ENCODE measurements at places on chromosomes 1 and 21.

DNA sequence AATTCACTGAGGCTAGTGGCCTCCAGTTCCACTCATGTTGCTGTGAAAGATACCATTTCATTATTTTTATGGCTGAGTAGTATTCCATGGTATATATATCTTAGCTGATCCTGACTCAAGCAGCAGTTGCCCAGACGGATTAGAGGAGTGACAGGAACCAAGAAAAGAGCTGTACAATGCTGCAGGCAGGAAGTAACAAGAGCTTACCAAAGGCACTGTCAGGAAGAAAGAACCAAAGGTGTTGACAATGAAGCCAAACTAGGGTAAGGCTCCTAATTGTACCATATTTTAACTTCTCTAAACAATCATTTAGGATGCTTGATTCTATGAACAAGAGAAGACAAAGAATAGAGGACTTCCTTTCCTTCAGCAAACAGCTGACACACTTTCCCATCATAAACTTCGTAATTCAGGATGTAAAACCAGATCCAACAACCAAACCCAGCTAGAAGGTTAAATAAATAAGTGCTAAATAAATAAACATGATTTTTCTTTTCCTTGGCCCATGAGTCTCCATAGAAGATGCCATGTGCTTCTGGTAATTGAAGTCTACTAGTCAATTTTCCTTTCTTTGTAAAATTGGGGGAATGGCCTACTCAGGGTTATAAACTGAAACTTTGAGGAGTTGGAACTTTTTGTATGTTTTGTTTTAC lies 248.2 kb upstream of the SGIP1 start:
- no peak for DNase-seq

GRCh38 chr1:109792056-109792831 lies 28.5 kb upstream of the EPS8L3 start:
- peak; percentile 66 for DNase-seq

- no peak for DNase-seq
These were observed 39.6 kb downstream of the PKP1 start for GRCh38 chr1:201322653-201323510.

DNA sequence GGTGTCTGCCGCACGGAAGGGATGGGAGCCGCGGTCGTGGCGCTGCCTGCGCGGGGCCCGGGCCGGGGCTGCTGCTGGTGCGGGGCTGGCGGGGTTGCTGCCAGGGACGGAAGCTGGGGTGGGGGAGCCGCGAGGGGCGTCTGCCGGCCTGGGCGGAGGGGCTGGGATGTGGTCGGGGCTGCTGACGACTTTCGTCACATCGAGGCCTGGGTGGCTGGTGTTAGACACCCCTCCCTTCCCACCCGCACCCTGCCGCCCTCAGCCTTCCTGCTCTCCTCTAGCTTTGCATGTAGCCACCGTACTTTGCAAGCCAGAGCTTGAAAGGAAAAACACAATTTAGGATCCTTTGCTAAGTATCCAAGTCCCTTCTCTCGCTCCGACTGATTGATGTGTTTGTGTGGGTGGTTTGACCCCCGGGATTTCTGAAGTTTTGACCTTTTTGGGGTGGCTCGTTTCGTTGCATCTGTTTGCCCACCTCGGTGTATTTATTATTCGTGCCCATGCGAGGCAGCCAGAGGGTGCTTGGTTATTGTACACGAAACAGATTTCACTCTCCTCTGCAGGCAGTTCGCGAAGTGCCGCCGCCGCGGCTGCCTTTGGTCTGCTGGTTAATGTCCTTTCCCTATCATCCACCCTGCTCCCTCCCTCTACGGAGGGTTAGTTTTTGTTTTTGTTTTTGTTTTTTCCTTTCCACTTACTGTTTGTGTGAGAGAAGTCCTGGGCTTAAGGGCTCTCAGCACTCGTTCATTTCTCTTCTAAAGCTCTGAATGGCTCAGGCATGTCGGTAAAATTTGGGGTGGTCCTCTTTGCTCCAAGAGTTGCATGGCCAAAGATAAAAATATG lies 868 bp downstream of the C1orf21 start:
- DNase-seq = peak; percentile 52

DNA sequence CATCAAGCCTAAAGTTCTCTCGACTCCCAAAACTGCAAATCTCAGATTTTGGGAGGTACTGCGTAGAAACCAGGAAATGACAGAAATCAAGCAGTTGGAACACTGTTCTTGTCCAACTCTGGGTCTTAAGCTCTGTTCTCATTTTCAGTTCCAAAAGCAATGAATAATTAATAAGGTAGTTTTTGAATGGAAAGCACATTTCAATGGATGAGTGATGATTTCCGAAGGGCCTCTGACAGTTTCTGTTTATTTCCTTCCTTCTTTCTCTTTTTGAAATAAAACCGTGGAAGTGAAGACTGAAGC lies 20.9 kb upstream of the TARBP1 start:
- no peak for DNase-seq

- no peak for DNase-seq
These were observed 59.0 kb upstream of the FASLG start for GRCh38 chr1:172599912-172600311.

- no peak for DNase-seq
These were observed 495 bp downstream of the C1QC start for GRCh38 chr1:22643928-22644327.

- DNase-seq = no peak
These were observed 23.5 kb downstream of the TMEM51 start for GRCh38 chr1:15176898-15177665.

DNA sequence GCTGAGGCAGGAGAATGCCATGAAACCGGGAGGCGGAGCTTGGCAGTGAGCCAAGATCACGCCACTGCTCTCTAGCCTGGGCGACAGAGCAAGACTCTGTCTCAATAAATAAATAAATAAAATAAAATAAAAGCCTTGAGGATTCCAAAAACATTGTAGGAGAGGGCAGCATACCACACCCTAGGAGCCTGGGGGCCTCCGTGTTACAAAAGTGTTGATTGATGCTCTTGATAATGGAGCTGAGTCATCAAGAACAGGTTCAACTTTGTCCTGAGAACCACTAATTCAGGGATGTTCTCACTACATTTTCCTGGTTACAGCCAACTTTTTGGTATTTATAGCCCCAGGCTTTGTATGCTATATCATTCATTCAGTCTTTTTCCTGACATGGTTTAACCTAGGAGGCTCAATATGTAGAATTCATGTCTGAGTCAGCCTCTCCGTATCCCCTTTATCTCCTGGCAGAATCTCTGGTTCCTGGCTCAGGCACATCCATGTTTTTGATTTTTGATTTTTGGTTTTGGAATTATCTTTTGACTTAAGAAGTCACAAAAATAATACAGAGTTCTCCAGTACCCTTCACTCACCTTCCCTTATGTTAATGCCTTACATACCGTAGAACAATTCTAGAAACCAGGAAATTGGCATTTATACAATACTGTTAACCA lies 69.4 kb downstream of the LRRC8D start:
- no peak for DNase-seq

DNA sequence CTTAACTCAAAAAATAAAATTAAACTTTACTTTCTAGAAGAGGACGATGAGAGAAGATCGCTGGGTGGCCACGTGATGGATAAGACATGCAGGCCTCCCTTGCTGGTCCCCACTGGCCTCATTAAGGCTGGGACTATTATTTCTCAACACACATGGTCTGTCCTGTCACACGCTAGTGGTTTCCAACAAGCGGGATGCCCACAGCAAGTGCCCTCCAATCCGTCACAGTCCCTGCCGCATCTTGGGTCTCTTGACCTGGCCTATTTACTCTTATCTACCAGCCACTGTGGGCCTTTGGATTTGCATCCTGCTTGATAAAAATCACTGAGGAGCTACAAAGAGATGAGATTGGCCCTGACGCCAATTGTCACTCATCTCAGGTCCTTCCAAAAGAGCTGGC lies 30.0 kb downstream of the CAPZB start:
- DNase-seq = no peak

DNA sequence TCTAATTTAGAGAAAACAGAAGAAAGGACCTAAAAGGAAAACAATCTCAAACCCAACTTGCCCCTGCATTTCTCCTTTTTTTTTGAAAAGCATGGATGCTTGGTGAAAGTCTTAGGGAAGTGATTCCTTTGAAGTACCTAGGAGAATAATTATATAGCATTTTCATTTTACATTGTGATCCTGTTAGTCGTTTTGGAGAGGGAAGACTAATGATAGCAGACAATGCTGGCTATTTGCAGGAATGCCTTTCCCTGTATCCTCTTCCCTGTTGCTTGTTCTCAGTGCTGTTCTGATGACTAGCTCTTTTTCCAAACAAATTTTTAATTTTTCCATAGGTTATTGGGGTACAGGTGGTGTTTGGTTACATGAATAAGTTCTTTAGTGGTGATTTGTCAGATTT lies 53.9 kb downstream of the LAMC1 start:
- no peak for DNase-seq

DNA sequence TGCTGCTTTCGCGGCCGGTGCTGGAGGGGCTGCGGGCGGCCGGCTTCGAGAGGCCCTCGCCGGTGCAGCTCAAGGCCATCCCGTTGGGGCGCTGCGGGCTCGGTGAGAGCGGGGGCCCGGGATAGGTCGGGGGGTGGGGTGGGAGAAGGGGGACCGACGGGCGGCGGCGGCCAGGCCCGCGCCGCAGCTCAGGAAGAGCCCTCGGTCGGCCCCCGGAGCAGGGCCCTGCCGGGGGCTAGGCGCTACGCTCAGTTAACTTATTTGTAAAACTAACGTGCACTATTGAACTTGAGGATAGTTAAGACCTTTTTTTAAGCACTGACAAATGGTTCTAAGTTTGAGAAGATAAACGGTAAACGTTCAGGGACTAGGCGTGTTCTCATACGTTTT lies 418 bp downstream of the DDX20 start:
- DNase-seq = no peak

GRCh38 chr1:94050254-94050653 lies 70.7 kb downstream of the ABCA4 start:
- no peak for DNase-seq

GRCh38 chr1:91014475-91014874 lies 7.4 kb downstream of the ZNF644 start:
- no peak for DNase-seq

DNA sequence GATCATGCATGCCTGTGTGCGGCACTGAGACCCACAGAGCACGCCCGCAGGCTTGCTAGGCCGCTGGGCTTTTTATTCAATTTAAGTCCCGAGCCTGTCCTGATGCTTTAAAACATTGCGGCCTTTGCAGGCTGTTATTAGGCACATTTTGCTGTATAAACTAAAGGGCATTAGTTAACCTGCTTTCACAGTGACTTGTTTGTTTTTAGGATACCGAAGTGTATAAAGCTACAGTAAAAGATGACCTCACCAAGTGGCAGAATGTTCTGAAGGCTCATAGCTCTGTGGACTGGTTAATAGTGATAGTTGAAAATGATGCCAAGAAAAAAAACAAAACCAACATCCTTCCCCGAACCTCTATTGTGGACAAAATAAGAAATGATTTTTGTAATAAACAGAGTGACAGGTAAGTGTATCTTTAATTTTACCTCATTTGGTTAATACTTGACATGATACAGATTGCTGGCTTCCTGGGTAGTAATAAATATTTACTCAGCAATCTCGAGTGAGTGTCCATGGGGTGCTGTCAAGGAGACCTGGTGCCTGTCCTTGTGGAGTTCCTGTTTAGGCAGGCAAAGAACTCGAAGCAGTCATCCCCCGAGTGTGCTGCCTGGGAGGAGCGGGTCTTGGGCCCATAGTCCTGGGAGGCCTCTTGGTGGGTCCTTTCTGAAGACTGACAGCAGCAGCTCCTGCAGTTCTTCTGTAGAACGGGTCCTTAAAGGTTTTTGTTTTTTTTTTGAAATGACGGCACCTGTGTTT lies 40.1 kb downstream of the TRAPPC10 start:
- no peak for DNase-seq

DNA sequence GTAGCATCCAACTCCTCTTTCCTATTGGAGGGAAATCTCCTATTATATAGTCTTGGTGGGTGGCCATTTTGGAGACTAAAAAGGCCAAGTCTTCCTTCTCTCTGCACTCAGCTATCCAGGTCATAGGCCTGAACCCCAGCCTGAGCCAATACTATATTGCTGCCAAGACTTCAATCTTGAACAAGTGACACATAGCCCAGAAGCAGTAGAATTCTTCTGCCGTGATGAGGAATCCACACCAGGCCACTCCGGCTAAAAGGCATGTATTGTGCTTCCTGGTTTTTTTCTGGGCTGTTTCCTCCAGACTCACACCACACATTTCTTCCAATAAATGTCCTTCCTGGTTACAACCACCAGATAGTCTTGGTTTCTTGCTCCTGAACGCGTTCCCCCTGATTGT lies 43.0 kb downstream of the ATF3 start:
- DNase-seq = no peak

- DNase-seq = peak; percentile 91
These were observed 9.1 kb downstream of the OLIG1 start for GRCh38 chr21:33078907-33079582.

GRCh38 chr1:219090607-219091006 lies 83.1 kb upstream of the LYPLAL1 start:
- no peak for DNase-seq

GRCh38 chr1:62057641-62058290 lies 136.9 kb upstream of the L1TD1 start:
- no peak for DNase-seq

- no peak for DNase-seq
These were observed 74.3 kb upstream of the ADAR start for GRCh38 chr1:154682254-154682653.

- DNase-seq = no peak
These were observed 276.9 kb upstream of the ZRANB2 start for GRCh38 chr1:71357708-71358107.

GRCh38 chr1:85326851-85327250 lies 50.4 kb upstream of the BCL10 start:
- no peak for DNase-seq

DNA sequence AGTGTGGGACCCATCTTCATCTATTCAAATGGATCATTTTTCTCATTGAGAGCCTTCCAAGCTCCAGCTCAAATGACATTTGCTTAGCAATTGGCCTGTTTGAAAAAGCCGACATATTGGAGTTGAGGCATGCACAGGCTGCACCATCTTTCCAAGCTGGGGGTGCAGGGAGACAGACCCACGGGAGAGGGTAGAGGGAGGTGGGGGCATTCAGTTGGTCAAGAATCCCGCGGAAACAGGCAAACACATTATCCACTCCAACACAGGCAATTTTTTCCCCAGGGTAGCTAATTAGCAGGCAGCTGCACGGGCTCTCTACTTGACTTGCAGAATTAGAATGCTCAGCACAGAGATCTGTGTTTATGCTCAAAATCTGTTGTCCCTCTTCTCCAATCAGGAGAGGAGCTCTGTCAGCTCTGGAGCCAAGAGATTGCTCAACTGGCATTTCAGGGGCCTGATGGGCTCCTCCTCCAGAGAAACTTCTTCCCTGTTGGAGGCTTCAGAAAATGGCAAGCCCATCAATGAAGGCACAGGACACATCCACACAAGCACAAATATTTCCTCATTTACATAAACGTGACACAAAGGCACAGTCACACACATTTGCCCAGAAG lies 267.8 kb downstream of the FOXD2 start:
- DNase-seq = no peak

- no peak for DNase-seq
These were observed 49.6 kb upstream of the KCTD3 start for GRCh38 chr1:215517441-215517891.

GRCh38 chr1:3691421-3692204 lies 39.3 kb downstream of the TP73 start:
- no peak for DNase-seq

GRCh38 chr1:1304331-1305299 lies 3.1 kb downstream of the ACAP3 start:
- peak; percentile 97 for DNase-seq

Data from dorsolateral prefrontal cortex (tissue), 122 donors.